Stimulated activated CD8-positive, alpha-beta memory T cell treated with anti-CD3 and anti-CD28 coated beads, Interleukin-2, amount 100 ng/mL, for 48 hours (primary cell): ENCODE measurements at places on chromosomes 1 and 21.

GRCh38 chr1:223739366-223740037 lies 27.2 kb downstream of the CAPN2 start:
- DNase-seq: no peak

- DNase-seq: no peak
Observed at GRCh38 chr1:223084464-223084866, 58.6 kb downstream of the TLR5 start.

- no peak for DNase-seq
Observed at GRCh38 chr1:153745417-153745816, 17.6 kb downstream of the INTS3 start.

GRCh38 chr1:86318436-86318835 lies 77.7 kb downstream of the ODF2L start:
- no peak for DNase-seq

- no peak for DNase-seq
Observed at GRCh38 chr1:3206696-3207095, 137.7 kb downstream of the PRDM16 start.

DNA sequence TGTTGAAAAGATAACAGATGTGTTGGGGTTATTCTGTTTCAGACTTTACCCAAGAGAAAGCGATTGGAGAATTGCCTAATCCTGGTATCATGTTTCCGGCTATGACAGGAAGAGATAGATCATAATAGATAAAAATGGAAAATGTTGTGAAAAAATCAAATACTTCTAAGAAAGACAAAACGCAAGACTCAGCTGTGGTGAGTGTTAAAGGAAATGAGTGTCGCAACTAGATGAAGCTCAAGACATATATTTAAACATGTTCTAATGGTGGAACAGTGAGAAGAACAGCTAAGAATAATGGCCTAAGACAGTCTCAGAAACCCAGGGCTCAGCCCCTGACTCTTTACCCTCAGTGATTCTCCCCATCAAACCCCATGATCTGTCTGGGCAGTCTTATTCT lies 426.7 kb upstream of the RUNX1 start:
- DNase-seq: no peak

- no peak for DNase-seq
Observed at GRCh38 chr1:7557301-7557891, 213.7 kb upstream of the VAMP3 start.

- peak; percentile 69 for DNase-seq
Observed at GRCh38 chr1:160193091-160193819, 2.9 kb downstream of the CASQ1 start.

- DNase-seq: no peak
Observed at GRCh38 chr1:24286246-24287010, 32.7 kb upstream of the GRHL3 start.

- DNase-seq: no peak
Observed at GRCh38 chr1:94988356-94988755, 61.4 kb upstream of the CNN3 start.

DNA sequence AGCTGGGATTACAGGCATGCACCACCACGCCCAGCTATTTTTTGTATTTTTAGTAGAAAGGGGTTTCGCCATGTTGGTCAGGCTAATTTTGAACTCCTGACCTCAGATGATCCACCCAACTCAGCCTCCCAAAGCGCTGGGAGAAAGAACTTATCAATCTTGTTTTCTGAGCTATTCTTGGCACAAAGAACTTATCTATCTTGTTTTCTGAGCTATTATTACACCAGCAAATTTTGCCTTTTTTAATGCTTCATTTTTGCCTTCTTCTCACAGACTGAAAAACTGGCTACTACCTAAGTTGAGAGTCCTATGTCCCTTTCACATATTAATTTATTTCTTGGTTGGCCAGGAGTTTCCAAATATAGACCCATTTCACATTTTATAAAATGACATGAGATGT lies 9.3 kb downstream of the SLC16A1 start:
- no peak for DNase-seq

- no peak for DNase-seq
Observed at GRCh38 chr1:115727706-115728249, 40.7 kb downstream of the CASQ2 start.

GRCh38 chr21:35352066-35352770 lies 303.1 kb upstream of the RUNX1 start:
- DNase-seq: no peak

DNA sequence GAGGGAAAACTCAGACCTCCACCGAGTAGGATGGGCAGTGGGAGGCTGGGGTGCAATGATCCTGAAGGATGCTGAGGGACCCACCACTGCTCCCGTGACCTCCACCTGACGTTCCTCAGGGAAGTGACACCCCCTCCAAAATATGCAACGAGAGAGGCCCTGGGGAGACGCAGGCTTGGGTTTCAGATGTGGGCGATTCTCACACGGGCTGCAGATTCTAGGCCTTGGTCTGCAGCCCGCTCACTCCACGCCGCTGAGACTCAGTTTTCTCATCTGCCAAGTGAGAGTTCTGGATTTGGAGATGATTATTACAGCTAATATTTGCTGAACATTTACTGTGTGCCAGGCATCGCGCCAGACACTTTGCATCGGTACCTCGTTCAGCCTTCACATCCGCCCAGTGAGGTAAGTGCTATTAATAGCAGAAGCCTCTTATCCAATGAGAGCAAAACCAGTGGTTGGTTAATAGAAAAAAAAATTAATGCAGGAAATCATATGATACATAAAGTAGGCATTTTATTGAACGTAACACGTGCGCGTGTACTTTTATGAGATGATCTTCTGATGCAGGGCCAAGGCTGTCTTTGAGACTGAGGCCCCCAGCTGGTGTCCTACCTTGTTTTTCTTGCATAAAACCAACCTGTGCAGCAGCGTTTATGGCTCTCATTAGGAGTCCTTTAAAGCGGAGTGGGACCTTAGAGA lies 102.0 kb upstream of the RUNX3 start:
- DNase-seq: no peak

DNA sequence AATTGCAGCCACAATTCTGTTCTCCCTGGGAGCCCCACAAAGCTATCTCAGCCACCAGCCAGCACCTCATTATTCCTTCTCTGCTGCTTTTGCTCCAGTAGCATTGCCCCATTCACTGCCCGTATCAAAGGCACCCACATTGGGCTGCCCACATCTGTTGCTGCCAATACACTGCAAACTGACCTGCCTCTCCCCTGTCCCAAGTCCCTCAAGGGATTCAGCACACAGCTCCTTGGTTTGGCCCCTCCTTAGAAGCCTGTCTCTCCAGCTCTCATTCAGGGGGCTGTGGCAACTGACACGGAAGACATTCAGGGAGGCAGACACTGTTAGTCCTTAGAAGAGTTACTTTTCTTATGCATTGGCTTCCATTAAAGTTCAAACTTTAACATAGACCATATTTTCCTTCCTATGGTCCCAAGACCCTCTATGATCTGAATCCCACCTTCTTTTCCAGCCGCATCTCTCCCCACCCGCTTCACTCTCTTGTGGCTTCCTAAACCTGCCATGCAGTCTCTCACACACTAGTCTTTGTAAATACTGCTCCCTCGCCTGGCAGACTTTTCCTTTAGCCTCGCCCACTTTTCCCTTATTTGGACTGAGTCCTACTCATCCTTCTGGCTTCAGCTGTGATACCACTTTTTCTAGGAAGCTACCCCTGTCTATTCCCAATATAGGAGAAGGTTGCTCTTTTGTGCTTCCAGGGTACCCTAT lies 19.3 kb upstream of the KLHDC8A start:
- DNase-seq: no peak

DNA sequence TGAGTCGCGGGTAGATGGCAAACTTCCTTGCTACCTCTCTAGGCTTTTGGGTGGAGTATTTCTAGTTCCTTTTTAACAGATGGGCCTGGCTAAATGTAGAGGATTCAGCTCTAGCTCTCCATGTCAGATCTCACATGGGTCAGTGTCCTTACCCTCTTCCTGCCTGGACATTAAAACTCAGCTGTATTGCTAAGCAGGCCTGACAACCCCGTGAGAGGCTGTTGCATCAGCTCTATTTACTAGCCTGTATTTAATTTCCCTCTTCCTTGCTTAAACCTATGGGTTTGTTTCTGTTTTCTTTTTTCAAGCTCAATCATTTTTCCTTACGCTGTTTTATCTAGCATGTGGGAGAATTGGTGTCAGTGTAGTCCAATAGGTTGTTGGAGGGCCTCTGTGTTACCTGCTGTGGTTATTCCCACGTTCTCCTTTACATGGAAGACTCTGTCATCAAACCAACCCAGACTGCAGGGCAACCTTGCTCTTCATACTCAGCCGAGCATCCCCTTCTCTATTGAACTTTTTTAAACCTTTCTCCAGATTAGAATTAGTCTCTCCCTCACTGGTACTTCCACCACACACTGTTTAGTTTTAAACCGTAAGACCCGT lies 79.5 kb upstream of the BACH1 start:
- DNase-seq: no peak

DNA sequence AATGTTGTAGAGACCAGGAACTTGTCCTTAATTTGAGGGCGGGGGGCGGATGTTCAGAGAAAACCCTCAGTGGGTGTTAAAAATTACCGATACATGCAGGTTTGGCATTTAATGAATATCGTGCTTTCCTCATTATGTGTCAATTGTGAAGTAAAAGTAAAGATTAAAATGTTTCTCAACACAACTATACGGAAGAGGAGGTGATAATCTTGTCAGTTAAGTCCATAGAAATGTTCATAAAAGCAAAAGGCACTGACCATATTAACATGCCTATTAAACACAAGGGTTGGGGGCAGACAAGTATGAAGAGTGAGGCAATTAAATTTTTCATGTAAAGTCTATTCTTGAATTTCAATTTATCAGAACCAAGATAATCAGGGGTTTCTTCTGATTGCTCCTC lies 1.3 kb downstream of the BRINP3 start:
- no peak for DNase-seq

DNA sequence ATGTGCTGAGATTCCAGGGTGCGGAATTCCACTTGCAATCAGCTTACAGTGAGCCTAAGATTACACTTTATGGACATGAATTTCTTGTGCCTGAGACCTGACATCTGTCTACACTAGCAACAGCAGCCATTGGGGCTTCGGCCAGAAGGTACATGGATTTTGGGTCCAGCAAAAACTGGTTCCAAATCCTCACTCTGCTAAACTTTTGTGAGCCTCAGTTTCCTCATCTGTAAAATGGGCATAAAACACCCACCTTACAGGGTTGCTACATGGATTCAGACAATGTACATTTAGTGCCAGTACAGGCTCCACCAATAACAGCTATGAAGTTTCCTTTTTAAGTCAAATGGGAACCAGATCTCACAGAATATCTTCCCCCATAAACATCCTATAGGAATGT lies 30.8 kb downstream of the RHEX start:
- no peak for DNase-seq

- DNase-seq: no peak
Observed at GRCh38 chr1:67646145-67647035, 38.6 kb upstream of the GADD45A start.

- no peak for DNase-seq
Observed at GRCh38 chr1:18261891-18262290, 154.3 kb downstream of the IGSF21 start.

DNA sequence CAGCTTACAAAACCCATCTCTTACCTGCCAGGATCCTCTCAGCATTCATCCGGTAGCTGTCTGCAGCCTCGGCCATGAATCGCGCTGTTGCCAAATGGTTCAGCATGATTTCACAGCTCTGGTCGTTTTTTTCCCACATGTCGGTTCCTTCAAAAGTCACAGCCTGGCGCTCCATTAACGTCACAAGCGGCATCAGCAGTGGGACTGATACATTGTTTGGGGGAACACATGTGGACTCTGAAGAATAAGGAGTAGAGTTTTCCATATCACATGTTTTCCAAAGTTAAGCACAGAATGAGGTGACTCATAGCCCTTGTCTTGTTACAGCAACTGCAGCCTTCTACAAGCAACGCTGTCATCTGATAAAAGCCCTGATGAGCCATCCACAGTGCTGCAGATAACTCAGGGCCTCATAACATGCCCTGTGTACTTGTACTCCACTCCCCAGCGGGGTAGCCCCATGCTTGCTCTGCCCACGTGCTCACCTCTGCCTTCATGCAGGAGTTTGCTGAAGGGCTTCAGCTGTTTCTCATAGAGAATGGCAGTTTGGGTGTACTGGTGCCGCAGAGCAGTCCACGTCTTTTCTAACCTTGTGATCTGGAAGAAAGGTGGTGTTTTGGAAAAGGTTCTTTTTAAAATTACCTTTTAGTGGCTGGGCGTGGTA lies 114.2 kb downstream of the BCAR3 start:
- no peak for DNase-seq

DNA sequence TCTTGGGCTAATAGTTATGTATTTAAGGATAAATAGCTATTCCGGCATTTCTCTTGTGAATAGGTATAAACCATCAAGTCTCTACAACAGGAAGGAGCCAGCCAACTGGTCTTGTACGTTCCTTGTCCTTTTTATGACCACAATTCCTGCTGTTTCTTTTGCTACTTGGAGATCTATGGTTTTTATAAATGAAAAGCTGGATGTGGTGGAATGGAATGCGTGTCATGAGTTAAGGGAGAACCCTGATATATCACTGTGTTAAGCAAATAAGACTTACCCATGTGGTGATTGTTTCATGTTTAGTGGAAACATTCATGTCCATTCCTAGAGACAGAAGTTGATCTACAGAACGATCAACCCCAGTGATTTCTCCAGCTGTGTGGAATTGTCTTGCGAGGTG lies 282.1 kb downstream of the RPS6KC1 start:
- DNase-seq: no peak

DNA sequence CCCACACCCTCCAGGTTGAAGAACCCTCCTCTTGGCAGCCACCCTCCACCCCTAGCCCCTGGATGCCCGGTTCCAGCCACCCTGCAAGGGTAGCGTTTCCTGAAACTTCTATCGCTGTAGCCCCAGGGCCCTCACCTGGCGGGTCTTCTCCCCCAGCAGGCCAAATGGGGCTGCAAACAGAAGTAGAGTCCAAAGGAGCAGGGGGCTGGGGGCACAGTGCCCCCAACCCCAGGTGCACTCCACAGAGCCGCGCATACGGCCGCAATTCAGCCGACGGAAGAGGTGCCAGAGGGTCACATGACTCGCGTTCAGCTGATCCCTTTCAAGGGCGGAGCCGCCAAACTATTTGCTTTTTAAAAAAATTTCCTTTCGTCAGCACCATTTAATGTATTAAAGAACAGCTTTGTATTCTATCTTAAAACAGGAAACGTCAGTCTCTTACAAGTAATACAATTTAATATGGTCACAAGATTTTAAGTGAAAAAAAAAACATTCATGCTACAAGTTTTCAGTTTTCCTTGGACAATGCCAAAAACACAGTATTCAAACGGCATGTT lies at the start of gene GLMP:
Gene GLMP, minus strand, starts transcription at position 289 of the 557 bp plus-strand sequence. Its CDS starts 34 bp downstream, at position 255.
- DNase-seq: peak; percentile 26

DNA sequence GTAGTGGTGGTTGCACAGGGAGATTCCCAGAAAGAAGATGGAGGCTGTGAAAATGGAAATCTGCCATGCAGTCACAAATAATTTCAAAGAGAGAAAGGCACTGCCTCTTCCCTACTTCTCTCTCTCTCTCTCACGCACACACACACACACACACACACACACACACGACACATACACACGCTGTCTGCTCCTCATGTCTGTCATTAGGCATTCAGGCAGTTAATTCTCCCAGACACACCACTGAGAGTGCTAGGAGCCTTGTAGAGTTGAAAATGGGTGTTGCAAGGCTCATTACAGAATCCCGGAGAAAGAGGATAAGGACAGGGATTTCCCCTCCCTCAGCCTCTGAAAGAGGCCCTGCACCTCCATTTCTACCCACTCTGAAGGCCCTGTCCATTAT lies 47.8 kb upstream of the LRRN2 start:
- DNase-seq: no peak

GRCh38 chr1:112712701-112713128 lies 2.4 kb downstream of the PPM1J start:
- no peak for DNase-seq

GRCh38 chr1:25971066-25971810 lies 26.6 kb downstream of the PAFAH2 start:
- no peak for DNase-seq
